Activated CD4-positive, alpha-beta T cell treated with anti-CD3 and anti-CD28 coated beads for 4 hours (primary cell): ENCODE measurements at places on chromosomes 11 and 22.

- no peak for DNase-seq
Measured at GRCh38 chr11:111499483-111499882, 12.7 kb downstream of the BTG4 start.

GRCh38 chr11:109303342-109303741 is 118.6 kb upstream of the C11orf87 start:
- no peak for DNase-seq

- DNase-seq, result no peak
Measured at GRCh38 chr22:40108396-40108795, 69.3 kb upstream of the TNRC6B start.

- no peak for DNase-seq
Measured at GRCh38 chr11:113167599-113167998, 146.8 kb upstream of the TTC12 start.

DNA sequence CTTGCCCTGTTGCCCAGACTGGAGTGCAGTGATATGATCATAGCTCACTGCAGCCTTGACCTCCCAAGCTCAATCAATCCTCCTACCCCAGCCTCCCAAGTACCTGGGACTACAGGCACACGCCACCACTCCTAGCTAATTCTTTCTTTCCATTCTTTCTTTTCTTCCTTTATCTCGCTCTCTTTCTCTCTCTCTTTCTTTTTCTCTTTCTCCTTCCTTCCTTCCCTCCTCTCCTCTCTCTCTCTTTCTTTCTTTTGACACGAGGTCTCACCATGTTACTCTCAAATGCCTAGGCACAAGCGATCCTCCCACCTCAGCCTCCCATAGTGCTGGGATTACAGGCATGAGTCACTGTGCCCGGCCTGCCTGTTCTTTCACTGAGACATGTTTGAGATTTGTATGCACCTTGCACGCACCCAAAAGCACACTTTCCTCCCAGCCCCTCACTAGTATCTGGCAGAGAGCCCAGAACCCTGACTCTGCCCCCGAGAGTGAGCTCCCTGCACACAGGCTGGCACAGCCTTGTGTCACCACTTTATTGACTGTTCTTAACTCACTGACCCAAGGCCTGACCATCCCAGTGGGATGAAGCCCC is 56.8 kb downstream of the CD6 start:
- DNase-seq, result peak; percentile 80

DNA sequence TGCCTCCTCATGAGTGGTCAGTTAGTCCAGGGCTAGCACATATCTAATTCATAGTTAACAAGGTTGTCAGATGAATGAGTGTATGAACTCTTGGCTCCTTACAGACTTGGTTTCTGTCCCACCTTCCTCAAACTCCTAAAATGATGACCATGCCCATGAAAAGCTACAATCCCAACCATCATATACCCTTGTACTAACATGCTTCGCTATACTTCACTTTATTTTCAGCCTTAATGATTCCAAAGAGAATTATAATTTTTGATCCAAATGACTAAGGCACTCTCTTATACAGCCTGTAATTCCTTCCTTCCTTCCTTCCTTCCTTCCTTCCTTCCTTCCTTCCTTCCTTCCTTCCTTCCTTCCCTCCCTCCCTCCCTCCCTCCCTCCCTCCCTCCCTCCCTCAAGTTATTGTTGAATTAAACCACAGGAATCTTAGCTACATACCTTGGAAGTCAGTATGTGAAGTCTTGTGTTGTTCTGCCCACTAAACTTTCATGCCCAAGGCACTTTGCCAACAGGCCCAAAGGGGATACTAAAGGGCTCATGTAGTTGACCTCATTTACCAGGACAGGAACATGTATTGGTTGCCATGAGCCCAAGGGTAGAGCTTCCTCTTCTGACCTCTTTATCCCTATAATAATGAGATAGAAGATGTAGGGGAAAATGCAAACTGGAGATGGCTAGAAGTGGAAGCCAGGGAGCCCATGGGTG is 37.4 kb downstream of the CALCA start:
- no peak for DNase-seq

- DNase-seq, result no peak
Measured at GRCh38 chr11:57983191-57983590, 40.5 kb upstream of the OR9Q1 start.

DNA sequence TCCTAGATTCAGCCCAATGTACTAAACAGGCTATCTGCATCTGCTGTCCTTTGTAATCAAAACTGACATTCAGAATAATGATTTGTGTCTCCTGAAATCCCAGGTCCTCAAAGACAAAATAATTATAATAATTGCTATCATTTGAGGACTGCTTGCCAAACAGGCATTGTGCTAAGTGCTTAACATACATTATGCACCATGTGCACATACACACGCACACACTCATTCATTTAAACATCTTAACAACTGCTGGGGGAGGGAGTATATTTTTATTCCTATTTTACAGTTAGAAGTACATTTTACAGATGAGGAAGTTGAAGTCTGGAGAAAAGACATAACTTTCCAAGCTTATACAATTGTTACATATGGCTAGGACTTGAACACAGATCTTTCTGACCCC is 308.0 kb upstream of the ZC3H12C start:
- no peak for DNase-seq

DNA sequence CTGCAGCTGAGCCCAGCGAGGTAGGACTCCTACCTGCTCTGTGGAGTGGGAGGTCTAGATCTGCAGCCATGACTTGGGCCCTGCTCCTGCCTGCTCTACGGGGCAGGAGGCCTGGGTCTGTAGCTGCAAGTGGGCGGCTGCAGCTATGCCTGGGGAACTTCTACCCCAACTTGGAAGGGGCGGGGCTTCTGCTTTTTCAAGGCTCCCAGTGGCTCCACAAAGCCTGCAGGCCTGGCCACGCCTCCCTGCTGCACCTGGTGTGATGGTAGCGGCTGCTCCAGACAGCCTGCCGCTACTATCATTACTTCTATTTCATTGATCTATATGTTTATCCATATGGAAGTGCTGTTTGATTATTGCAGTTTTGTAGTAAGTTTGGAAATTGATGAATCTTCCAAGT is 121.2 kb downstream of the NELL1 start:
- DNase-seq, result no peak

GRCh38 chr11:33692541-33692940 is 8.1 kb downstream of the C11orf91 start:
- DNase-seq, result no peak

GRCh38 chr11:104588446-104588845 is 309.8 kb downstream of the CASP12 start:
- DNase-seq, result no peak

DNA sequence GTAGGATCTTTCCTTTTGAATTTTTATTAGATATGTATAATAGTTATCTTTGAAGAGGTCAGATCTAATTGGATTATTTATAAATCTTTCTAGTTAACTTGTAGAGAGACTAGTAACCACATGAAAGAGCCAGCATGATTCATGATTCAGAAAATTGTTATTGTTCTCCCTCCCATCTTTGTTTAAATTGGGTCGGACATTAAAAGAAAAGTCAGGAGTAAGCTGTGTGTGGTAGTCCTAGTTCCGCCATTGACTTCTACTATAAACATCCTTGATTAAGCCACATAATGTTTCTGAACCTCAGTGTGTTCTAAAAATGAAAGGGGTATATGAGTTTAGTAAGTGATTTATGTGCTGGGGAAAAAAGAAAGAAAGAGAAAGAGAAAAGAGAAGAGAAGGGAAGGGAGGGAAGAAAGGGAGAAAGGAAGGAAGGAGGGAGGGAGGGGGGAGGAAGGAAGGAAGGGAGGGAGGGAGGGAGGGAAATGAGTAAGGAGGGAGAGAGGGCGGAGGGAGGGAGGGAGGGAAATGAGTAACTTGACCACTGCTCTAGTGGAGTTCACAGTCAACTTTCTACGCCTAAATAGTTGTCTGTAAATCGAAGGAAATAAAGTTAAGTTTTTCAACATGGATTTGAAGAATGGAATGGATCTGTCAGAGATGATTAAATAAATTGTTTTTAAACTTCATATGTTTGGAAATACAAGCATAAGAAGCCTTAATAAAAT is 32.9 kb downstream of the SIK2 start:
- DNase-seq, result no peak

GRCh38 chr22:36814801-36815200 is 2.0 kb downstream of the PVALB start:
- DNase-seq, result no peak

DNA sequence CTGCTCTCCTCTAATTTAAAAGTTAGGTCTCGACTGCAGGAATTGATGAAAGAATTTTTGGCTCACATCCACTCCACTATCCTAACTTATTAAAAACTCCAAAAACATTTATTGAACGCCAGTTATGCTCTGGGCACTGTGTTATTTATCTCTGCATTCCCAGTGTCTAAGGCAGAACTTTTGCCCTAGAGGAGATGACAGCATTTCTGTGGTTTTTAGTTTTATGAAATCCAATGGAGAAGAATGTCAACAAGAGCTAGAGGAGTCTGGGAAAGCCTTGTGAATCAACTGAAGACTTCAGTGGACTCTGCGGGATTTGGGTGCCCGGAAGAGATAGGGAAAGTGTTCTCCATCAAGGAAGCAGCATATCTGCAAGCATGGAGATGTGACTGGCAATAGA is 217.0 kb upstream of the PGR start:
- no peak for DNase-seq

- no peak for DNase-seq
Measured at GRCh38 chr11:84188521-84188920, 902.4 kb upstream of the CCDC90B start.

DNA sequence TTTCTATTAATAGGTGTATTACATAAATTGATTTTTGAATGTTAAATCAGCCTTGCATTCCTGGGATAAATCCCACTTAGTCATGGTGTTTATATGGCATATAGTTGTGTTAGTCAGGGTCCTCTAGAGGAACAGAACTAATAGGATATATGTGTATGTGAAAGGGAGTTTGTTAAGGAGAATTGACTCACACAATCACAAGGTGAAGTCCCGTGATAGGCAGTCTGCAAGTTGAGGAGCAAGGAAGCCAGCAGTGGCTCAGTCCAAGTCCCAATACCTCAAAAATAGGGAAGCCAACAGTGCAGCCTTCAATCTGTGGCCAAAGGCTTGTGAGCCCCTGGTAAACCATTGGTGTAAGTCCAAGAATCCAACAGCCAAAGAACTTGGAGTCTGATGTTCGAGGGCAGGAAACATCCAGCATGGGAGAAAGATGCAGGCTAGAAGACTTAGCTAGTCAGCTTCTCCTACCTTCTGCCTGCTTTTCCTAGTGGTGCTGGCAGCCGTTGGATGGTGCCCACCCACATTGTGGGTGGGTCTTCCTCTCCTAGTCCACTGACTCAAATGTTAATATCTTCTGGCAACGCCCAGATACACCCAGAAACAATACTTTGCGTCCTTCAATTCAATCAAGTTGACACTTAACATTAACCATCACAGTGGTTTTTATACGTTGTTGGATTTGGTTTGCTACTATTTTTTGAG is 12.9 kb downstream of the SFI1 start:
- no peak for DNase-seq

- peak; percentile 60 for DNase-seq
Measured at GRCh38 chr22:20566420-20567260, 59.2 kb downstream of the MED15 start.

DNA sequence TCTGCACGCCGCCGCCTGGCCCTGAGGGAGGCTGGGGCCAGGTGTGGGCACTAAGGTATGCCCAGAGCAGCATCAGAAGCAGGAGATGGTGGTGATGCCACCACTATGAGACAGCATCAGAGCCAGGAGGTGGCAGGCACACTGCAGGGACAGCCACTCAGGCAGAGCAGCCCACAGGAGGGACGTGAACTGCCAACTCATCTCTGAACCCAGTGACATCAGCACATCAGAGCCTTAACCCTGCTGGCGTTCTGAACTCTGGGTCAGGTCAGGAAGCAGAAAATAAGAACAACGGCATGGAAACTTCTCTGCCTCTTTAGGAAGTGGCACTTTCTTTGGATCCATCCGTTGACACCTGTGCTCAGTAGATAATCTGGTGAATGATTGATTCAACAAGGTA is 14.7 kb upstream of the IFT27 start:
- DNase-seq, result no peak
